ENCODE measurements at places on chromosomes 3 and 15. TPM values are rescaled to one million over a fixed set of nuclear protein-coding genes. Genes with fewer than 3 reads are reported as not detected.

- no peak for DNase-seq
Measured at GRCh38 chr3:26647078-26647477, 24.5 kb downstream of the LRRC3B start.

GRCh38 chr15:40352281-40352901 is 1.6 kb downstream of the PHGR1 start:
- DNase-seq, result no peak

- no peak for DNase-seq
Measured at GRCh38 chr3:38107911-38108648, 28.8 kb downstream of the ACAA1 start.

- no peak for DNase-seq
Measured at GRCh38 chr15:56052395-56053045, 59.1 kb upstream of the NEDD4 start.

BFSP2 gene
- 1.1 TPM for total RNA-seq

DNA sequence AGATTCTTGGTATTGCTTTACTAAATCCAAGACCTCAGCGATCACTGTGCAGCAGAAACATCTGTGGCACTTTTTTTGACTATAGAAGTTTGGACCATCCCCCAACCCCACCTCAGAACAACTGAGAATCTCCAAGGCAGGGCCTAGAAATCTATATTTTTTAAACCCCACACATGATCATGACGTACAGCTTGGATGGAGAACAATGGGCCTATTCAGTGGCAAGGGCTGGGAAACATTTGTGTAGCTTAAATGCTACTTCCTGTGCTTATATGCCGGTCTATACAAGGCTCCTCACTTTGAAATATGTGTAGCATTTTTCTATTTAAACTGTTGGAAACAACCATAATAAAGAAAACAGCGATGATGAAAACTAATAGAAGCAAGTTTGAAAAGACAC is 55.1 kb upstream of the SPRED1 start:
- no peak for DNase-seq

- DNase-seq, result no peak
Measured at GRCh38 chr3:121958801-121959200, 63.2 kb downstream of the ILDR1 start.

ADAMTSL3 gene
- total RNA-seq, result 20.6 TPM

DNA sequence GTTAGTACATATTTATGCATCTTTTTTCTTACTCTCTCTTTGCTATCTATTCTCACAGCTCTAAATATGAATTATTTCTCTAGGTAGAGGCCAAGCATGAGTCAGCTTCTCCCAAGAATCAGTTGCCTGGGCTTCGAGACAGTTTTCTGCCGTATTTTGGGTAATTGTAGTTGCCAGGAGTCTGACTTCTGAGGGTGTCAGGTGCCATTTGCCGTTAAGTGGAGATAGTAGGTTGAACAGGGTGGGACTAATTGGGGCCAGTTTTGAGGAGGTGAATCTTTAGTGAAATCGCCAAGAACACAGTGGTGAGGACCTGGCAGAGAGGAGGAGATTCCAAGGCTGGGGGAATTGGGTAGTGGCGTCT is 7.8 kb upstream of the NRROS start:
- DNase-seq, result no peak

SLC6A20 gene
- total RNA-seq, result 2.7 TPM

HRG gene
- not detected for total RNA-seq

DNA sequence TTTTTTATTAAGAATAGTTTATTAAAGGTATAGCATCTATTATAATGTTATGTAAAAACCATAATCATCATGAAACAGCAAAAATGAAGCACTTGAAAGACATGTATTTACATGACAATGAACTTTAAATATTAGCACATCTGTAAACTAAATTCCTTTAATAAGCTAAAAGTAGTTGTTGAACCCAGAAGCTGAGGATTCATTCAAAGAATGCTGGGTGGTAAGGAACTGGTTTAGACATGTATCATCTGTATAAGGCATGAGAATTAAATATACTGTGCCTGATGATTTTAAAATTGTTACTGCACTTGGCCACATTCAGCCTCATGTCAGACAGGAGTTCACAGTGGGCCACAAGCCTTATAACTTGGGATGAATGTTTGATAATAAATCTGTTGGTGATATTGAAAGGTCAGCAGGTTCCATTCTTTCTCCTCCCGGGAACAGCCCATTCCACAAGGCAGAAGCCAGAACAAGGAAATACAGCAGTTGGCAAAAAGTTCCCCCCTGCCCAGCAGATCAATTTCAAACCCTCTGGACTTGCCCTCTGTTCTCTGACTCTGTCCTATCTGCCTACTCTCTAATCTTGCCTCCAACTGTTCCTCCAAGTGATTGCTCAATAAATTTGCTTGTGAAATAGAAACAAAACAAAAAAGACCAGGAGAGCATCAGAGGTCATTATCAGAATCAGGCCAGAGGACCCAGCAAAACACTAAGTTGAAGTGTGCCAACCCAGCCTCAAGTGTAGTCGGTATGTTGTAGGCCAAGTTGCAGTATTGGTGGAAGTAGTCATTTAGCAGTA is 49.8 kb upstream of the TEX264 start:
- DNase-seq, result no peak

- no peak for DNase-seq
Measured at GRCh38 chr3:106825962-106826605, 551.2 kb upstream of the CCDC54 start.

DNA sequence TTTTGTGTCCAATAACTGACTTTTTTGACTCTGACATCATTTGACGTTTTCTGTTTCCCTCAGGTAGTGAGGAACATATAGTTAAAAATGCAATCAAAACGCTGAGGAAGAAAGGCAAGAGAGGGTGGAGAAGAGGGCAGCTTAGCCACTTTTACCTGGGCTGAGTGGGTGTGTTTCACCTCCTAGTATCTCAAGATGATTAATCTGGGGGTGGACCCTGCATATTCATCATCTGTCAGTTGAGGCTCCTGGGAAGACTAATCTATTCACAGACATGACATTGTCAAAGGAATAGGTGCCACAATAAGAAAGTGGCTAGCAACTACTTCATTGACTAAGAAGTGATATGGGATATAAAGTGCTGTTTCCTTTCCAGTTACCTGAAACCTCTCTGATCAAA is 331.5 kb upstream of the RARB start:
- no peak for DNase-seq

DNA sequence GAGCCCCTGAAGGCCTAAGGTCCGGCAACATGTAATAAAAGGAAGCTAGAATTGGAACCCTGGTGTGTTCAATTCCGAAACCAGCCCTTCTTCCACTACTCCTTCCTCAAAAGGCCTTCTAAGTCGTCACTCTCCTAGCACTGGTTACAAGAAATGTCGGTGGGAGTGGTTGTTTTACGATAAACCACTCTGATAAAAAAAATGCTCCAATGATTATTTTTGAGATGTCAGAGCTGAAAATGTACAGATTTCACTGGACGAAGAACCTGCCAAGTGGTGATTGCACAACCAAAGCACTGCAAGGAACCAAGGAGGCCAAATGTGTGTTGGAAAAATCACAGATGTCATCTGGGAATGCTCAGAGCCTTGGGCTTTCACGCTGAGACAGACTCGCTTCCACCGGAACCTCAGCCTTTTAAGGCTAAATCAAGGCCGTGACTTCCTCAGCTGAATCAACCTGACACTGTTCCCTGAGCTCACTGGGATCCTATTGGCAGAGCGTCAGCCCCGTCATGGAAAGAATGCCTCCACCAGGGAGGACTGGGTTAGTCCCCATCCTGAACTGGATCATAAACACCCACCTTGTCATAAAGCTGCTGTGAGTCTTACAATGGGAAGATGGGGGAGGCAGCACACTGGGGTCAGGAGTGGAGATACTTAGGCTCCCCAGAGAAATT is 108.1 kb upstream of the THBS1 start:
- no peak for DNase-seq

- no peak for DNase-seq
Measured at GRCh38 chr15:31482122-31482922, 155.7 kb downstream of the KLF13 start.

GRCh38 chr3:4865714-4866113 is 113.5 kb upstream of the BHLHE40 start:
- DNase-seq, result no peak

GRIP2 gene
- total RNA-seq, result 9.7 TPM

DNA sequence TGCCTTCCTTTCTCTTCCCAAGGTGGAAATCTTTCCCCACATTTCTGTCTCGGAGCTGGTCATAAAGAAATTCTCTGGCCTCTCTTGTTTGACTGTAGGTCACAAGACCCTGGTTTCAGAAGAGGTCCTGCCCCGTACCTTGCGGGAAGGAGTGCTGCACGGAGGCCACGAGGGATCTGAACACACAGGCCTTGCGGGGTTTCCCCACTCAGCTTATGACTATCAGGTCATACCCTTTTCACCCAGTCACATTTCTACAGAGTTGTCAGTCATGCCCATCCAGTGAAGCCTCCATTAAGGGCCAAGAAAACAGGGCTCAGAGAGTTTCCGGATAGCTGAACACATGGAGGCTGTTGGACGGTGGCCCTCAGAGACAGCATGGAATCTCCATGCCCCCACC is 54.7 kb upstream of the ATP13A3 start:
- DNase-seq, result no peak

SYNPR gene
- 56.5 TPM for total RNA-seq

HRH1 gene
- 1.7 TPM for total RNA-seq

- DNase-seq, result no peak
Measured at GRCh38 chr3:167653760-167654159, at the start of gene WDR49. Gene WDR49 (minus strand): TSS chr3:167653942. CDS start chr3:167653425, 517 bp downstream.

- no peak for DNase-seq
Measured at GRCh38 chr3:21955406-21955805, 204.4 kb upstream of the ZNF385D start.

GRCh38 chr3:193637831-193638230 is 44.8 kb downstream of the OPA1 start:
- no peak for DNase-seq

DNA sequence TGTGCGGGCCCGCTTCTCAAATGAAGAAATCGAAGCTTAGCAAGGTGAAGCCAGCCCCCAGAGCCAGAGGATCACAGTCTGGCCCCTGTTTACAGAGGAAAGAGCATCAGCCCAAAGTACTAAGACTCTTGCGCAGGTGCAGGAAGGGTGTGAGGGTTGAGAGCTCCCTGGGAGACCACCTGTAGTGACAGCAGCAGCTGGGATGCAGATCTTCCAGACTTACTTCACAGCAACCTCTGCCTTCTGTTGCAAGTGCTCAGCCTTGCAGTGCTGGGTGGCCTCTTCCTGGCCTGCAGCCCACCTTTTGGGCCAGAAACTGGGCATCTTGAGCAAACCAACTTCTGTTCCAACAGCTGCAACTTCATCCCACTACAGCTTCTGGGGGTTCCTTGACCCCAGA is 19.7 kb downstream of the SPATA12 start:
- no peak for DNase-seq

DNA sequence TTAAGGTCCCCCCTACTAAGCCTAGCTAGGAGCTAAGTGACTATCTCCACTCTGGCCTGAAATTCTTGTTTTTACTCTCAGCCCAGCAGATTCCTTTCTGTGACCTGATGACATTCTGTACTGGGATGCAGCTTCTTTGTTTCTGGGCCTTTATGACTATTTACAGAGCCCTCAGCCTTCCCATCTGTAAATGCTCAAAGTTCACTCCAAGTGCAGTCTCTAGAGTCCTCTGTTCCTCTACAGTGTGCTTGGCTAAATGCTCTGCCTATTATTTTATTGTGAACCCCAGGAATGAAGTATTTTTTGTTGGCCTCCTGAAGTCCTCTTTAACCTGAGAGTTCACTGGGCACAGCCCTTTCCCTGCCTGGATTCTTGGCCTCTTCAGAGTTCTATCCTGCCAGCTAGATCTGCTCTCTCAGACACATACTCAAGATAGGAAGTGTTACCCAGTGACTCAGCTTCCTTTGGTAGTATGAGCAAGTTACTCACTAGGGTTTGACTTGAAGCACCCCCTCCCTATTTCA is 278.1 kb upstream of the P2RY1 start:
- DNase-seq, result no peak

GRCh38 chr3:20103731-20104130 is 63.5 kb downstream of the KAT2B start:
- no peak for DNase-seq

RAB6B gene
- total RNA-seq, result 52.6 TPM

- DNase-seq, result no peak
Measured at GRCh38 chr15:67812241-67812644, 13.1 kb upstream of the SKOR1 start.

GRCh38 chr15:99341786-99342185 is 90.5 kb downstream of the LRRC28 start:
- no peak for DNase-seq

DNA sequence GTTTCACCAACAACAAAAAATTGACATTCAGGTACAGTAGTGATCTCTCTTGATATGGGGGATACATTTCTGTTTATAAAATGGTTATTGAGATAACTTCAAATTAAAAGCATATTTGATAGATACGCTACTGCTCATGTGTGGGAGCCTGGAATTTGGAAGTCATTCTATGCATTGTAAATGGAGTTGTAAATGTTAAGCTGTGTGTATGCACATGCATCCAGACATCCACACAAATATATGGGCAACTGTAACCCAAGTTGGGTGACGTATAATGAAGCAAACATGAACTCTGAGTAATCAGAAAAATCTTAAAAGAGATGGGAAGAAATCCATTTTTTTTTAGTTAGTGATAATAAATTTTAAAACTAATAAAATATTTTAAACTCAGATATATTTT is 9.8 kb downstream of the KLHL24 start:
- no peak for DNase-seq

DNA sequence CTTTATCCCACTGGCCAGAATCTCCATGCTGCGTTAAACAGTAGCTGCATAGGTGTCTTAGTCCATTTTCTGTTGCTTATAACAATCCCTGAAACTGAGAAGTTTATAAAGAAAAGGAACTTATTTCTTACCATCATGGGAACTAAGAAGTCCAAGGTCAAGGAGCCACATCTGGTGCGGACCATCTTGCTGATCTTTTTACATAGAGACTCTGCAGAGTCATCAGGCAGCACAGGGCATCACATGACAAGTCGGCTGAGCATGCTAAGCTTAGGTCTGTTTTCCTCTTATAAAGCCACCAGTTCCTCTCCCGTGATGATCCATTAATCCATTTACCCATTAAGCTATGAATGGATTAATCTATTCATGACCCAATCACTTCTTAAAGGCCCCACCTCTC is 22.4 kb upstream of the FAM174B start:
- DNase-seq, result no peak

ERC2 gene
- total RNA-seq, result 59.7 TPM

C2CD4A gene
- 0.16 TPM for total RNA-seq

GRCh38 chr3:93969443-93969842 is 4.3 kb downstream of the PROS1 start:
- no peak for DNase-seq

- no peak for DNase-seq
Measured at GRCh38 chr3:177642804-177643125, 445.5 kb upstream of the TBL1XR1 start.

DNA sequence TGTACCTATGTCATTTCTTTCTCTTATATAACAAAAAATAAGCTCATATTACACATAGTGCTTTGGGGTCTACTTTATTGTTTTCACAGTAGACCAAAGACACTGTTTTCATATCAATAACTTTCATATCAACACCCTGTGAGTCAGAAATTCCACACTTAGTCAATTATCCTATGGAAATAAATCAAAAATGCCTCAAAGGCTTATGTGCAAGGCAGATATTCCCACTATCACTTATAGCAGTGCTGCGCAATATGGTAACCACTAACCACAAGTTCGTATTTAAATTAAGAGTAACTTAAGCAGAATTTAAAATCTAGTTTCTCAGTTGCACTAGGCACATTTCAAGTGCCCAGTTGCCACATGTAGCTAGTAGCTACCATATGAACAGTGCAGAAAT is 15.9 kb downstream of the SCG3 start:
- DNase-seq, result no peak

All from occipital lobe (tissue), 3 donors.